ENCODE measurements at places on chromosomes 4 and X.

- no peak for DNase-seq
Measured at GRCh38 chr4:149135062-149135461, 680.6 kb downstream of the IQCM start.

DNA sequence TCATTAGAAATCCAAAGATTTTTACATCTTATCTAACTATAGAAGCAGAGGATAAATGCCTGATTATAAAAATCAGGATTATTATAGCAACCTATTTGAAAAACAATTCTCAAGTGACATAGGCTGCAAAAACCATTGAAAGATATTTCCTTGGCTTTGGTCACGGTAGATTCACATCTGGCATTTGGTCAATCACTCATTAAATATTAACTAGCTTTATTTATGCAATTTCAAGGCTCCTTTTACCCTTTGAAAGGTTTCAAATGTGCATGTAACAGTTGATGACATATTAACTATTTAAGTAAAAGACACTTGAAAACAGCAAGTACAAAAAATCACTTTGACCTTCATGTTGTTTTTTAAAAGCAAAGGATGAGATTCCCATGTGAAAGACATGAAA lies 98.1 kb downstream of the MMRN1 start:
- DNase-seq, result no peak

- no peak for DNase-seq
Measured at GRCh38 chrX:72392816-72393800, 87.4 kb upstream of the CITED1 start.

GRCh38 chr4:176782794-176783193 lies 9.9 kb downstream of the VEGFC start:
- no peak for DNase-seq

GRCh38 chr4:150863456-150863855 lies 151.6 kb downstream of the LRBA start:
- DNase-seq, result no peak

GRCh38 chr4:531721-532565 lies 32.9 kb downstream of the PIGG start:
- DNase-seq, result no peak

DNA sequence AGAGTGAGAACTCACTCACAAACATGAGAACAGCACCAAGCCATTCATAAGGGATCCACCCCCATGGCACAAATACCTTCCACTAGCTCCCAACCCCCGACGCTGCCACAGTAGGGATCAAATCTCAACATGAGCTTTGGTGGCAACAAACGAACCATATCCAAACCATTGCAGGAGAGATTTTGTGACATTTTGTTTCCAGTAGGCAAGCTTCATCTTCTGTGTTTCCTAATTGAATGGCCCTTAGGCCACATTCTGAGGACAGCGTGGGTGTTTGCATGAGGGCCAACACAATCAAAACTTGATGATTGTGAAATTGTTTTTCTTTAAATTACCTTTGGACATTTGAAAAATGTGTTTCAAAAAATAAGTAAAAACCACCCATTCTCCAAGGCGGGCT lies 102.6 kb upstream of the LNX1 start:
- DNase-seq, result no peak

DNA sequence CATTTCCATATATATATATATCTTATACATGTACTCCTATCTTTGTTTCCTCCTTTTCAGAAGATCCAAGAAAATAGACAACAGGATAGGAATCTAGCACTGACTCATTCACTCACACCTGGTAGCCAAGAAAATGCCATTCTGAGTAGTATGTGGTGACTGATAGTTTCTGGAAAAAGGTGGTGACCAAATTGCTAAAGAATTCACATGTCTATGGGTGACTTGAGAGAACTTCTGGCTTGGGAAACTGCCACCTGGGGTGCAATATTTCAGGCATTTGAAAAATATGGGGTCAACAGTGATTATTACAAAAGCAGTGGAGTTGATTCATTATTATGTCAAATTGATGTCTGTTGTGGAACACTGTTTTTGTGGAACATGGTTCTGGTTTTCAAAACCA lies 605.1 kb downstream of the PCDH18 start:
- no peak for DNase-seq

- no peak for DNase-seq
Measured at GRCh38 chr4:22593933-22594332, 78.1 kb upstream of the ADGRA3 start.

- DNase-seq, result no peak
Measured at GRCh38 chrX:13985697-13986435, 43.8 kb downstream of the GEMIN8 start.

DNA sequence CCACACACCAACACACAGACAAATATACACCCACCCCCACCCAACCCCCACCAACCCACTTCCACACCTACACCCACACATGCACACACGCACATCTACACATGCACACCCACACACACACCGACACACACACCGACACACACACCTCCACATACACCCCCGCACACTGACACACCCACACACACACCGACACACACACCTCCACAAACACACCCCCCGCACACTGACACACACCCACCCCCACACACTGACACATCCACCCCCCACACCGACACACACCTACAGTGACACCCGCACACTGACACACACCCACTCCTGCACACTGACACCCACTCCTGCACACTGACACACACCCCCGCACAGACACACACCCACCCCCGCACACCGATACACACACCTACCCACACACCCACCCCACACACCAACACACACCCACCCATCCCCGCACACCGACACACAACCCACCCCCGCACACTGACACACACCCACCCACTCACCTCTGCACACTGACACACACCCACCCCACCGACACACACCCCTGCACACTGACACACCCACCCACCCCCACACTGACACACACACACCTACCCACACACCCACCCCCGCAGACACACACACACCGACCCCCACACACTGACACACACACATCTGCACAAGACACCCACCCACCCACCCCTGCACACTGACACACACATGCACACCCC lies 31.1 kb downstream of the FGFRL1 start:
- no peak for DNase-seq

- DNase-seq, result no peak
Measured at GRCh38 chr4:83618431-83618830, 82.5 kb downstream of the GPAT3 start.

DNA sequence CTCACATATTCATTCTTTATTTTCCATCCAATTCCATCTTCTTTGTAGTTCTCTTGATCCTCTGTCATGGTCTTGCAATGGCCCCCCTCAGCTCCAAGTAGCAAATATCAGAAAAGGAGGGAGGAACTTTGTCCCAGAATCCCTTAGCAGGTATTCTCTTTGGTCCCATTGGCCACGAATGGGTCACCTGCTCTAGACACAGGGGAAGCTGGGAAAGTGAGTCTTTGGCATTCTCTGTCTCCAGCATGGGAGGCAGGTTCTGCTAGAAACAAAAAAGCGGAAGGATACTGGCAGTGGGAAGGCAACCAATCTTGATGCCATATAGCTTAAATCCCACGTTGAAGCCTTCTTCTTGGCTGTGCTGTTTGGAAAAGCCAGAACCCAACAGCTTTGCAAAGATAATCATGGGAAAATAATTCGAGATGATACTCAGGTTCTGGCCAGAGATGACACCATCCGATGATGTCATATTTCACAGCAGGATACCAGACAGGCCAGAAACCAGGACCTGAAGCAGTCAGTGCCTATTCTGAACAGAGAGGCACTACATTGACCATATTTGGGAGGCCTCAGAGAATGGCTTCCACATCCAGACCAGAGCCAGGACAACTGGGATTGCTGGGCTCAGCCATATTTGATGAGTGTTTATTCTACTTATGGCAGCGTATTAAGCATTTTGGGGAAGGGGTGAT lies 110.4 kb upstream of the ATXN3L start:
- no peak for DNase-seq

DNA sequence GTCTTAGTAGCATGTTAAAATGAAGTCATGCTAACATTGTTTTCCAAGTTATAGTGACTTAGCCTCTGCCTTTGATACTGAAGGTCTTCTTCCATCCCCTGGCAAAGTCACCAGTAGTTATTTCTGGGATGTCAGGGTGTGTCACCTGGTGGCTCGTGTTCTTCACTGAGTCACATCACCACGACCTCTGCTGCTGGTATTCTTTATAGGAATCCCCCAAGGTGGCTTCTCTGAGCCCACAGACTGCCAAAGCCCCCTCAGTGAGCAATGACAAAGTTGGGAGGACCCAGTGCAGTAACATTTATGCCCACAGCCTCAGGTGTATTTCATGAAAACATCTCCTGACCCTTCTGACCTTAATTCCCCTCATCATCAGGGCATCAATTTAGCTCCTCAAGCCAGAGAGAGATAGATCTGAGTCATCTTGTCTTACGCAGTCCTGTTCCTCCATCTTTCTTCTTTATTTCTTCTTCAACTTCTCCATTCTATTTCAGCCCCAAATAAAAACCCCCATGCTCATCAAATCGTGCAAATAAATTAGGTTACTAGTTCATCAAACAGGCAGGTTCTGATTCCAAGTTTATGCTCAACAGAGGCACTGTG lies 29.3 kb upstream of the GPRIN3 start:
- DNase-seq, result no peak

- DNase-seq, result no peak
Measured at GRCh38 chr4:59945716-59946115, 1254.4 kb upstream of the ADGRL3 start.

DNA sequence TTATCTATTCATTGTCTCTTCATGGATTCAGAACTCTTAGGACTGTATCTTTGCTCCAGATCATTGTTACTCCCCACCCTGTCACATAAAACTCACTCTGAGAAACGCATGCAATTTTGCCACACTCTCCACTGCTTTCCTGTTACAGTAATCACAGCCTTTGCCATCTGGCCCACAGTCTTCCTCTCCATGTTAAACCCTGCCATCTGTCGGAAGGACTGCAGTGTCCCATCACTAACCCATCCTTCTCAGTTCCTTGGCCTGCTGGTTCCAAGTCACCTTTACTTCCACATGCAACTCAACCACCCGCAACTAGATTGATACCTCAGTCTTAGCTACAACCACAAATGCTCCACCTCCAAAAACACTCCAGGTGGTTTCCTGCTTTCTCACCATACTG lies 308.7 kb upstream of the FAM241A start:
- no peak for DNase-seq

DNA sequence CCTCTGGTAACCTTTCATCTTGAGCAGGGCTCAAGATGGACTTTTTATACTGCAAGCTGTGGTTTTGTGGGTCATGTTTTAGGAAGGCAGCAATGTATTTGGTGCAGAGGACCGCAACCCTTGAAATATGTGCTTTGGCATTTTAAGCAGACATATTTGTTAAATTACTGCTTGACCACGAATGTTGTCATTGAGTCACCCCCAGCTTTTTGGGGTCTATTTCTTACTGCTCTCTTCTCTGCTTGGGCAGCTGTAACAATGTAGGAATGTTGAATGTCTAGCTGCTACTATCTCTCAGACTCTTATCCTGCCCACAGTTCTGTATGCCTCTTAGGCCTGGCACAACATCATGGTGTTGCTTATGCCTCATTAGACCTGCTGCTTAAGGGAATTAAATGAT lies 6.0 kb downstream of the RBPJ start:
- DNase-seq, result no peak

DNA sequence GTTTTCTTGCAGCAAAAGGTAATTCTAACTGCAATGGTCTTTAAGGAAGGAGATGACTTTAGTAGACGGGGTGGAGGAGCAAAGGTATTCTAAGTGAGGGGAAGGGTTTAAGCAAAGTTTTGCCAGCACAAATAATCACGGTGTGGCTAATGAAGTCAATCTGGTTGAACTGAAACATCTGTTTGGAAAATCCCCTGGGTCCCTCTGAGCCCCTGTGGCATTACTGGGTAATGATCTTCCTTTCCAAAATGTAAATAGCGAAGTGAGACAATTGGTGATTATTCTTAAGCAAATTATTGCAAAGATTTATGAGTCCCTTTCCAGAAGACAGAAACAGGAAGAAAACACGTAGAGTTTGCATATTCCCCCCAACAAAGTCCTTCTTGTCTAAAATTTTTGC lies 47.2 kb downstream of the FGFBP1 start:
- DNase-seq, result no peak

- no peak for DNase-seq
Measured at GRCh38 chr4:8553991-8554405, 26.2 kb upstream of the GPR78 start.

- no peak for DNase-seq
Measured at GRCh38 chrX:44731160-44731559, 112.7 kb upstream of the DUSP21 start.

DNA sequence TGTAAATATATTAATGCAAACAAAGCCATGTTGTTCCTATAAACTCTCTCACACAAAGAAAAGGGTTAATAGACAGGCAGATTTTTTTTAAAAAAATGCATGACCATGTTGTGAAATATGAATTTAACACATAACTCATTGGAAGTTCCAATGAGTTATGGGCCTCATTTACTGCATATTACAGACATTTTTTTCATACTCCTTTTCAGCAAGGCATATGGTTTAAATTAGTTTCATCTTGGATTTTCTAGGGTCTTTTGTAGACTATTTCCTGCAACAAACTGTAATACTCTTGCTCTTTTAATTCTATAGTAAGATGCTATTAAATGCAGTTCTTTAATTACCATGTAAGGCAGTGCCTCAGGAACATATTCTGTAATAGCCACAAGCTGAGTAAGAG lies 323.1 kb downstream of the GBA3 start:
- DNase-seq, result no peak

DNA sequence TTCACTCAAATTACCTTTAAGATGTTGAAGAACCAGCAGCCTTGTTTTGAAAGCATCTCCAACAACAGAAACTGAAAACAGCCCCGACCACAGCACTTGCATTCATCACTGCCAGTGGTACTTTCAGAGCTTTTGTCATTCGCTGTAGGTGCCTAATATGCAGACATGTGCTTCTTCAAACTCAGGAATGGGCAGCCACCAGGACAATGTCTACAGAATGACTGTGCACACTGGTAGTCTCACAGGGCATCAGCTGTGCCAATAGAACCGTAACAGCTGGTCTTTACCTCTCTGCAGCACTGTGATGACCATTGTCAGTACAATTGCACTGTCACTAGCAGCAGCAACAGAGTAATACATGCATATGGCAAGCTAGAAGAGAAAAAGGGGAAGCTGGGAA lies 1149.7 kb downstream of the STPG2 start:
- no peak for DNase-seq

GRCh38 chr4:137635601-137636000 lies 103.3 kb upstream of the PCDH18 start:
- DNase-seq, result no peak

DNA sequence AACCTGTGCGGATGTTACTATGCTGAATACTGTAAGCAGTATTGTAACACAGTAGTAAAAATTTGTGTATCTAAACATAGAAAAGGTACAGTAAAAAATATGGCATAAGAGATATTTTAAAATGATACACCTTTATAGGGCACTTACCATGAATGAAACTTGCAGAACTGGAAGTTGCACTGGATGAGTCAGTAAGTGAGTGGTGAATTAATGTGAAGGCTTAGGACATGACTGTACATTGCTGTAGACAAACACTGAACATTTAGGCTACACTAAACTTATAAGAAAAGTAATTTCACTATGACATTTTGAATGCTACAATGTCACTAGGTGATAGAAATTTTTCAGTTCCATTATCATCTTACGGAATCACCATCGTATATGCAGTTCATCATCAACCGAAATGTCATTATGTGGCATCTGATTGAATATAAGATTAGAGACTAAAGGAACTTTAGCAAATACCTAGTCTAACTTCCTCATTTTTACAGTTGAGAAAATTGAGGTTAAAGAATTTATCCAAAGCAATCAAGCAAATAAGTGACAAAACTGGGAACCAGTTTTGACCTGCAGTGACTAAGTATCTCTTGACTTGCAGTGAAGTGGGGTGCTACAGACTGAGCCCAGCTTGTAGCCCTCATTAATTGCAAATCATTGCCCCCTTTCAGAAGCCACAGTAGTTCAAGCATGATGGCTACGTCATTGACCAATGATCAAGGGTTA lies 55.3 kb downstream of the EGF start:
- no peak for DNase-seq
